ENCODE measurements at places on chromosomes 3 and 15. TPM values are rescaled to one million over a fixed set of nuclear protein-coding genes. Genes with fewer than 3 reads are reported as not detected.

Gene PLA2G4F
- total RNA-seq = 10.2 TPM

Gene CHRNB4
- not detected for total RNA-seq

Gene MB21D2
- total RNA-seq = 9.6 TPM

Gene LTF
- under 0.01 TPM for total RNA-seq

Gene NEK10
- total RNA-seq = 1.0 TPM

Gene GP9
- total RNA-seq = not detected

Gene HIGD2B
- not detected for total RNA-seq

Gene CAMP
- 11.3 TPM for total RNA-seq

Gene LRRN1
- total RNA-seq = 0.26 TPM

Gene ABHD5
- total RNA-seq = 34.2 TPM

Gene IL17RB
- not detected for total RNA-seq

Gene ALCAM
- 196 TPM for total RNA-seq

Gene SLC6A11
- 3.5 TPM for total RNA-seq

Gene ZIC4
- not detected for total RNA-seq

Gene CTXND1
- not detected for total RNA-seq

Gene ZNF619
- total RNA-seq = 5.6 TPM

Gene SAMD7
- total RNA-seq = not detected

Gene TTLL13
- under 0.01 TPM for total RNA-seq

Gene PIK3CA
- total RNA-seq = 20.3 TPM

Gene CDHR4
- not detected for total RNA-seq

Measured in bronchial epithelial cell (primary cell).